ENCODE measurements at places on chromosomes 3 and 15.
A peak's percentile ranks its signal among the peaks of the same experiment; 100 is the strongest.

DNA sequence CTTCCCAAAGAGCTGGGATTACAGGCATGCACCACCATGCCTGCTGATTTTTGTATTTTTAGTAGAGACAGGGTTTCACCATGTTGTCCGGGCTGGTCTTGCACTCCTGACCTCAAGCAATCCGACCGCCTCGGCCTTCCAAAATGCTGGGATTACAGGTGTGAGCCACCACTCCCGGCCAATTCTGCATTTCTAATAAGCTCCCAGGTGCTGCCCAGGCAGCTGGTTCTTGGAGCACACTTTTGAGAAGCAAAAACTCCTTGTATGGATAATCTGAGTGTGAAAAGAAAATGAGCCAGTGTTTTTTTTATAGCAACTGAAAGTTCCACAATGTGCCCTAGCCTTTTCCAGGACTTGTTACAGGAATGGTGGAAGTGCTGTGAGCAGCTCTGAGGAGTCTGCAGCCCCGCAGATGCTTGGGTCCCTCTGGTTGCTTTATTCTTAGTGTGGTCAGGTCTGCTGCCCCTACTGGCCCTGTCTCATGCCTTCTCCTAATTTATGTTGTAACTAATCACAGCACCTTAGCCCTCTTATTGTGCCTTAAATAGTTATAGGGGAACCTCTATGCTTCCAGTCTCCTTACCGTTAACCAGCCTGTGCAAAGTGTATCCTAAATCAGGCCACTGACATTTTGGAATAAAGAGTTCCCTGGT lies 13.5 kb upstream of the KCNAB1 start:
- no peak for DNase-seq

GRCh38 chr3:46368569-46368968 lies 2.2 kb upstream of the CCR5 start:
- DNase-seq, result no peak

GRCh38 chr3:55486101-55486856 lies 827 bp downstream of the WNT5A start:
- DNase-seq, result no peak

DNA sequence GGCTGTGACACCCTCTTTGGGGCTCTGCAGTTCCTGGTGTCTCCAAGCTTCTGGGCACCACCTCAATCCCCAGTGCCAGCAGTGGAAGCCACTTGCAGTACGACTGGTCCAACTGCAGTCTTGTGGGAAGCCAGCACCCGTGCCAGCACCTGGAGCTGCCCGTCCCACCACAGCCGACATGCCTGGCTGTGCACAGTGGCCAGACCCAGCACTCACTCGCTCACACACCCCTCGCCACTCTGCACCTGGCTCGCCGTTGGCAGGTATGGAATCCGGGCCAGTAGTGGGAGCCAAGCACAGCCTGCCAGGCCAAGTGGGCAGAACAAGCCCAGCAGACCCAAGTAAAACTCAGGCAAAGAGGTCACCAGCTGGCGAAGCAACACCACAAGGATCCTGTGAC lies 64.1 kb upstream of the IMPG2 start:
- DNase-seq, result no peak

GRCh38 chr15:67166280-67167009 lies 88.0 kb downstream of the AAGAB start:
- no peak for DNase-seq

DNA sequence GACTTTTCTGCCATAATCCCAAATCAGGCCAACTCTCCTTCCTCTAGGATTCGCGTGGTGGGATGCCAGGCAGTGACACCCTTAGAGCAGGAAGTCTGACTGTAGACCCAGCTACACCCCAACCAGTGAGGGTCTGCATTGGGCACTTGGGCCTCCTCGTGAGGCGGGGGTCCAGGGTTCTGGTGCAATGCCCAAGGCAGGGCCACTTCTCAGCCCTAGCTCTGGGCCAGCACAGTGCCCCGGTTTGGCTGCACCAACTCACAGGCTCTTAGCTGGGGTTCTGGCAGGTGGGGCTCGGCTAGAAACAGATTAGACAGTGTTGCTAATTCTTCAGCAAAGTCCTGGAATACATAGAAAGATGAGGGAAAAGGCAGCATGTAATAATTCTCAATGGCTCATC lies 12.7 kb downstream of the CDAN1 start:
- DNase-seq, result no peak

GRCh38 chr15:90074916-90075315 lies 27.4 kb downstream of the IDH2 start:
- DNase-seq, result no peak

GRCh38 chr3:100864471-100865250 lies 128.6 kb downstream of the ABI3BP start:
- DNase-seq, result no peak

DNA sequence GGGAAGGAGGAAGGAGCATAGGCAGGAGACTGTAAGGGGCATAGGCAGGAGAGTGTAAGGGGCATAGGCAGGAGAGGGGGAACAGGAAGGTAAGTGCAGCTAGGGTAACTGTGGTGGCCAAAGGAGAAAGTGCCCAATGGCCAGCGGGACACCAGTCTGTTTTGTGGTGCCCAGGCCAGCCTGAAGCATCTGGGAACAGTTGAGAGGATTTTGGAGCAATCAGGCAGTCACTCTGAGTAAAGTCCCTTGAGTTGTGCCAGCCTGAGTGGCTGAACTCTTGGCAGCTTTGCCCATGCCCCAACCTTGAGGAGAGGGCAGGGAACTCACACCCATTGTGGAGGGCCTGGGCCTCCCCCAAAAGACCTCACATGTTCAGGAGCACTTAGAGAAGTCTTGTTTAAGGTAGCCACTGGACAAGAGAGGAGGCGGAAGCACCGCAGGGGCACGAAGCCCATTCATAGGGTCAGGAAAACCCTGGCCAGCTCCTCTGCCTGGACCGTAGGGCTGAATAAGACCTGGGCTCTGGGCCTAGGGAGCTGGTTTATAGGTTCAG lies 3.5 kb upstream of the TGM5 start:
- DNase-seq, result no peak

DNA sequence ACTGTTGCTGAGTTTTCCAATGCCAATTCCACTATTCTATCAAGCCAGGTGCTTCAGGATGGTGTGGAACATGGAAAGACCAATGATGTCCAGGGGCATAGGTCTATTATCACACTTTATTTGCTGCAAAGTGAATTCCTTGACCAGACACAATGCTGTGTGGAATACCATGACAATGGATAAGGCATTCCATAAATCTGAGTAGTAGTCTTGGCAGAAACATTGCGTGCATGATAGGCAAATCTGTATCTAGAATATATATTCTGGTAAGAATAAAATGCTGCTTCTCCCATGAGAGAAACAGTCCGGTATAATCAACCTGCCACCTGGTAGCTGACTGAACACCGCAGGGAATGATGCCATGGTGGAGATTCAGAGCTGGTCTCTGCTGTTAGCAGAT lies 70.0 kb upstream of the ALDH1A3 start:
- DNase-seq, result no peak

- no peak for DNase-seq
Measured at GRCh38 chr15:56653787-56654186, 79.5 kb downstream of the ZNF280D start.

DNA sequence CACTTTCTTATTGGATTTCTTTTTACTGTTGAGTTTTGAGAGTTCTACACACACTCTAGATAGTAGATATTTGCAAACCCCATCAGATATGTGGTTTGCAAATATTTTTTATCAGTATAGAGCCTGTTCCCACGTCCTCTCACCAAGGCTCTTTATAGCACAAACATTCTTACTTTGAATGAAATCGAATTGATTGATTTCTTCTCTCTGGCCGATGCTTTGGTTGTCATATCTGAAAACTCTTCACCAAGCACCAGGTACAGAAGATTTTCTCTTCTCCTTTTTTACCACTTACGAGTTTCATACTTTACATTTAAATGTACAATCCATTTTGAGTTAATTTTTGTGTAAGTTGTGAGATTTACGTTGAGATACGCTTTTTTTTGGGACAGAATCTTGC lies 163.4 kb downstream of the PTPRG start:
- DNase-seq, result no peak

DNA sequence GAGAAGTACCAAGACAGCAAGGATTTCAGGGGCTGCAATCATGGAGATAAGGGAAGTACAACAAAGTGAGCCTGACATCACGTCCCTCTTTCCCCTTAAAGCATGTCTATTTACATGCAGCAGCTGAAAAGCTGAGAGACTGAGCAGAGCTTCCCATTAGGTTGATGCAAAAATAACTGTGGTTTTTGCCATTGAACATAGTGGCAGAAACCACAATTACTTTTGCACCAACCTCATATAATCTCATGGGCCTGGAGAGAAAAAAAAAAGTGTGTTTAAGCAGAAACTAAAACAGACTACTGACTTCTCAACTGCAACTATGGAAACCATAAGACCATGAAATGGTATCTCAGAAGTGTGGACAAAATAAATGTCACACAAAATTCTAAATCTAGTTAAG lies 48.3 kb downstream of the CCDC12 start:
- DNase-seq, result no peak

DNA sequence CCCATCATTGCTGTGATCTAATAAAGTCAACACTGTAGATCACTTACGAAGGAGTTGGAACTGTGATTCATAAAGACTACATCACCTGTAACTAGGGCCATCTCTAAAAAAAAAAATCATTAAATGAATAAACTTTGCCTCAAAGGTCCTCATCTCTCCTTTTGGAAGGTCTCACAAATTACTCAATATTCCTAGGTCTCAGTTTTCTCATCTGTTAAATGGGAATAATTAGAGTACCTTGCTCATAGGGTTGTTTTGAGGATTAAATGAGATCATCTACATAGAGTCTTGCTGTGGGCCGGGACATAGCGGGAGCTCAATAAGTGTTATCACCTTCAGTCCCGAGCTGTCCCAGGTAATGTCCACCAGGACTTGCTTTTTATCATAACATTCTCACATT lies 335.1 kb upstream of the PROK2 start:
- no peak for DNase-seq

- no peak for DNase-seq
Measured at GRCh38 chr3:65356331-65357248, 668.8 kb upstream of the ADAMTS9 start.

DNA sequence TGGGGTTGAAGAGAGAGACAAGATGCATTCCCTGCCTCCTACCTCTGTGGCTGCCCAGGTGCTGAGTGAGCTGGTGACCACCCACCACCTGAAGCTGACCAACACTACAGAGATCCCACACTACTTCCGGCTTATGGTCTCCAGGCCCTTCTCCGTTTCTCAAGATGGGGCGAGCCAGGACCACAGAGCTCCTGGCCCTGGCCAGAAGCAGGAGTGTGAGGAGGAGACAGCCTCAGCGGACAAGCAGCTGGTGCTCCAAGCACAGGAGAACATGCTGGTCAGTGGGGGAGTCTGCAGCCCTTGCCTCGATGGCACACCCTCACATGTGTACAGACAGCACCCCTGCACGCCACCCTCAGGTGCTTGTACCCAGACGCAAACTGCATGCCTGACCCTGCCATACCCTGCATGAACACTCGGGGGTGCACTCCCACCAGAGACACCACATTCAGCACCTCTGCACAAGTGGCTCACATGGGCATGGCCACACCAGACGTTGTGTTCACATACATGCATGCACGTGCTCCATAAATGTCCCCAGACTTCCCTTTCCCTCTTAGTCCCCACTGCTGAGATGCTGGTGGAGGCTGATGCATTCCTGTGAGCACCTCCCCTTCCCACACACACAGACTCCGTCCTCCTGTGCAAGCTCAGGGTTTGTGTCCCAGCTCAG lies 19.0 kb downstream of the ACAA1 start:
- DNase-seq, result peak; percentile 16

DNA sequence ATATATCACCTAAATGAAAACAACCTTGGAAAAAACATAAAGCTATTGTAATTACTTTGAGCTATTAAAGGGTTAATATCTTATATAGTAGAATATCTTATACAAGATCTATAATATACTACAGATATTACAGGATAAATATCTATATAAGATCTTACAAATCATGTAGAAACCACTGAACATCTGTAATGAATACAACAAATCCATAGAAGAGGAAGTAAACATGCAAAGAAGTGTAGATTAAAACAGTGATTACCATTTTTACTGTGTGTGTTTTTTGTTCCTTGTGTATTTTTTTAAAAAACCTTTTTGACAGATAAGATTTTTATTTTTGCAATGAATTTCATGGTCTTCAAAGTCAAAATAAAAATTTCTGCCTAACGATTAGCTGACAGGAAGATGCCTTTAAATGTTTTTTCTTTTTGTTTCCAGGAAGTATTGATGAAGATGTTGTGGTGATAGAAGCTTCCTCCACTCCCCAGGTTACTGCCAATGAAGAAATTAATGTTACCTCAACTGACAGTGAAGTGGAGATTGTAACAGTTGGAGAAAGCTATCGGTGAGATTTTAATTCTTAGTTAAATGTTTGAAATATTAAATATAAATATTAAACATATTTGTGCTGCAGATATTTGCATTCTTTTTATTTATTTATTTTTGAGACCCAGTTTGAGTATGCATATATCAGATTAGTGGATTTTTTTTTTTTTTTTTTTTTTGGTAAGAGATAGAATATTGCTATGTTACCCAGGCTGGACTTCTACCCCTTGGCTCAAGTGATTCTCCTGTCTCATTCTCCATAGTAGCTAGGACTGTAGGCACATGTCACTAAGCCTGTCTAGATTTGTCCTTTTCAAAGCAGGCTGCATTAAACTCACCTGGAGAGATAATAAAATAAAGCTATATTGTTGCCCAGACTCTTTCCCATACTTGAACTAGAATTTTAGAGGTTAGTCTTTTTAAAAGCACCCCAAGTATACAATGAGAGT lies 52.8 kb upstream of the CCNB2 start:
- DNase-seq, result no peak

GRCh38 chr3:181752202-181752671 lies 40.5 kb downstream of the SOX2 start:
- no peak for DNase-seq

DNA sequence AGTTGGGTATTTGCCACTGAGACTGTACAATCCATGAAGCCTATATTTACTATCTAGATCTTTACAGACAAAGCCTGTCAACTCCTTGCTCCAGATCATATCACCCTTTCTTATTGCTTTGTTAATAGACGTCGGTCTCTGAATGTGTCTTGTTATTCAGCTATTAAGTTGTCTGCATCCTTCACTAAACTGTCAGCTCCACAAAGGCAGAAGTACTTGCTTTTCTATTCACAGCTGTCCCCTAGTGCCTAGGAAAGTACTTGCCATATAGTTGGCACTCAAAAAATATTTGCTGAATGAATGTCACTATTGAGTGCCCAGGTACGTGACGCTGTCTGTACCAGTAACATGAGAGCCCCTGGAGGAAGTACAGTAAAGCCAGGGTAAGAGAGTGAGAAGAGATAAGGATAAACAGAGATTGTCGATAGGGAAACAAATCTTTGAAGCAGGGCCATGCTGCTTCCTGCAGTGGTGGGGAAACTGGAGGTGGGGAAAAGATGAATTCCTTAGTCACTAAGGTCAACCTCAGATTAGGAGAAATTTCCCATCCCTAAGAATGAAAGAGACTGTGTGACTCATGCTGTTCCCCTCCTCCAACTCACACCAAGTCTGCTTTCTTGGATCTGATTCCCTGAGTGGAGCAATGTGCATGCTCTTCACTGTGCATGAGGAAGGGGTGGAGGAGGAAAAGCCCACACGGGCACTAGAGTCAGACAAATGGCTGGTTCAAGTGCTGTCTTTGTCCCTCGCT lies 36.3 kb downstream of the PRICKLE2 start:
- no peak for DNase-seq
